Endothelial cell (in vitro differentiated cells): ENCODE measurements at places on chromosomes 11 and 22.

- no peak for DNase-seq
Measured at GRCh38 chr11:70419307-70420007, 21.1 kb downstream of the CTTN start.

GRCh38 chr22:30416403-30416802 is 9.2 kb upstream of the MTFP1 start:
- DNase-seq, result no peak

- peak; percentile 29 for DNase-seq
Measured at GRCh38 chr22:28917747-28918549, 34.6 kb downstream of the ZNRF3 start.

GRCh38 chr22:25465949-25466348 is 98.5 kb upstream of the GRK3 start:
- no peak for DNase-seq

GRCh38 chr11:95897731-95898130 is 26.2 kb downstream of the MTMR2 start:
- DNase-seq, result no peak
